ENCODE measurements at places on chromosomes 2 and 18.

GRCh38 chr18:26470011-26470637, 78.2 kb downstream of the KCTD1 start:
- no peak for DNase-seq

DNA sequence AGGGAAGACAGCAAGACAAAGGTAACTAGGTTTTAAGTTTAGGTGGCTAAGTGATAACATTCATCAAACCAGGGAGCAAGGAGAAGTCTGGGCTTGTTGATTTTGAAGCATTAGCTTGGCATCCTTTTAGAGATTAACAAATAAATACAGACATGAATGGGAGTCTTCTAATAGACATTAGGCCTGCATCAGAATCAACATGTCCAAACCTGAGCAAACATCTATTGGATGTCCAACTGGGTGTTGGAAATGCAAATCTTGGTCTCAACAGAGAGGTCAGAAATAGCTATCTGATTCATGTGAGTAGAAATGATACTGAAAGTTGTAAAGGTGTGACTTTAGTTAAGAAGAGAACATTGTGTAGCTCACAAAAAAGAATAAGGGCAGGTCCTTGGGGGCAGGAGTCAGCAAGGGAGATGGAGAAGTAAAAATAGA, 85.5 kb upstream of the RND3 start:
- no peak for DNase-seq

GRCh38 chr2:130300258-130300969, 42.3 kb upstream of the IMP4 start:
- DNase-seq, result no peak

DNA sequence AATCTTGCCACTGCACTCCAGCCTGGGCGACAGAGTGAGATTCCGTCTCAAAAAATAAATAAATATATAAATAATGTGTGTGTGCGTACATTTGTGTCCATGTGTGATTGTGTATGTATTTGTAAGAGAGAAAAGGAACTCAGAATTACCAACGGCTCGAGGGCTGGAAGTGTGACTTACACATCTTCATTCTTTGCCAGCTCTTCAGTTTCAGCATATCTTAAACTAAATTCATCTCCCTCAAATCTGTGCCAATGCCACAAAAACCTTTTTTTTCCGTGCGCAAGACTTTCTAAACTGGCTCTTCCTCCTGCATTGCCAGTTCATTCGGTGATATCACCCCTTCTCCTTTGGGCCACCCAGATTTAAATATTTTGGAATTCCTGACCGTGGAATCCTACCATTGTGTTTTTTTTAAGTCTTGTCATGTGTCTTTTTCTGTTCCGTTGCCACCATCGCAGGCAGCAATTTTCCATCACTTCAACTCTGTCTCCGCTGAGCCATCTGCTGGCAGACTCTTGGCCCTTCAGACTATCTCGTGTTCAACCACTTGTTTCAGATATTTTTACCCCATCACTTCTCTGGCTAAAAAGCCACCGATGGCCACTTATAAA, 77.0 kb upstream of the ZNF532 start:
- no peak for DNase-seq

DNA sequence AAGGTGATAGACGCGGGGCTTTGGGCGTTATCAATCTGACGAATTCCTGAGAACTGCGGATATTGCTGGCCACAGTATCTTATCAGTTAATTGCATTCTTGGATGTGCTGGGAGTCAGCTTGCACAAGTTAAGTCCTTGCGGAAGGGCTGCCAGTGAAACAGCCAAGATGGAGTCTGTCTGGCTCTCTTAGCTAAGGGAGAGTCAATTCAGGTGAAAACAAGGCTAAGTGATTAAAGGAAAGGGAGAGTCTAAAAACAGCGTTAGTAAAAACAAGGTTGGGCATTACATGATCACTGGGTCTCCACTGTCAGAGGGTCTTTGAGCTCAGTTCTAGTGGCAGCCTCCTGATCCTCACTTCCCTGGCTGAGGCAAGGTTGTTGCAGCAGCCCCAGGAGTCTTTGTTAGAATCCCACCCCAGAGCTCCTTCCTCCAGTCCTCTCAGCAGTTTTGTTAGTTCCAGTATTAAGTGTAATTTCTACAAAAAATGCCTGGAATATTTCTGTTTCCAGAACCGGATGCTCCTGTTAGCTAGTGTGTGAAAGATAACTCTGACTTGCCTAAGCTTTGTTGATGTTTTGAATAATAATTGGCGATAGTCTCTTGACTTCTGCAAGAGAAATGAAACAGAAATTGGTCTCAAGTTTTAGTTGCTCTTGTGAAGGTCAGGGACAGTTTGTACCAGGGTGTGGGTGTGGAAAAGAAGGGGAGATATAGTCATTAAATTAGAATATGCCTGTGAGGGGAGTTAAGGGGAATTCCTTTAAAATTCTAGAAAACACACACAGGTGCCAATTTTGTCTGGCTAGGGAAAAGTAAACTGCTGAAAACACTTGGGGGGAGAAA, 10.6 kb downstream of the CFLAR start:
- no peak for DNase-seq

DNA sequence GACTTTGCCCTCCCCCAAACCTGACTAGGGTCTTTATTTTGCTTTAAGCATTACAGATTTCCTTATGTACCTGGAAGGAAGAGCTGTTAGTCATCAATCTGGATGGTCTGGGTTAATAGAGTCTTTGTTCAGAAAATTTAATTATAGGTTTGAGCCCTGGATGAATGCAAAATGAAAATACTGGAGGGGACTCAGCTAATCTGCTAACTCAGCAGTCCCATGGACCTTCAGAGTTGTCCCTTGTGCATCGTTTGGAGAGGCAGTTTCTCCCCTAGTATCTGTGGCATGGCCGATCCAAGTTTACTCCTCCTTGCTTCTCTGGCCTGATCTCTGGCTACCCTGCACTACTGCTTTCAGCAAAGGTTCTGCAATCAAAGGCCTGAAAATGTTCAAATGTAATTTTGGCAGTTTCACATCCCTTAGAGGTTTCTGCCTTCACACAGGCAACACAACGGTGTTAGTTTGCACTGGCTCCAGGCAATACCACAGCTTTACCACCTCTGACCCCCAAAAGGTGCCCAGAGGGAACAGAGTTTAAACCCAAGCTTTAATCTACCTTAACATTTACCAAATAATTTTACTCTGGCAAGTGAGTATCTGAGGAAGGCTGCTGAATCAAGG, 134.3 kb downstream of the THADA start:
- DNase-seq, result no peak

GRCh38 chr2:139836769-139837168, 1056.6 kb upstream of the NXPH2 start:
- DNase-seq, result no peak

GRCh38 chr2:37837628-37838328, 87.3 kb upstream of the RMDN2 start:
- DNase-seq, result no peak

- DNase-seq, result no peak
Observed at GRCh38 chr2:215904101-215904500, 109.2 kb downstream of the MREG start.

DNA sequence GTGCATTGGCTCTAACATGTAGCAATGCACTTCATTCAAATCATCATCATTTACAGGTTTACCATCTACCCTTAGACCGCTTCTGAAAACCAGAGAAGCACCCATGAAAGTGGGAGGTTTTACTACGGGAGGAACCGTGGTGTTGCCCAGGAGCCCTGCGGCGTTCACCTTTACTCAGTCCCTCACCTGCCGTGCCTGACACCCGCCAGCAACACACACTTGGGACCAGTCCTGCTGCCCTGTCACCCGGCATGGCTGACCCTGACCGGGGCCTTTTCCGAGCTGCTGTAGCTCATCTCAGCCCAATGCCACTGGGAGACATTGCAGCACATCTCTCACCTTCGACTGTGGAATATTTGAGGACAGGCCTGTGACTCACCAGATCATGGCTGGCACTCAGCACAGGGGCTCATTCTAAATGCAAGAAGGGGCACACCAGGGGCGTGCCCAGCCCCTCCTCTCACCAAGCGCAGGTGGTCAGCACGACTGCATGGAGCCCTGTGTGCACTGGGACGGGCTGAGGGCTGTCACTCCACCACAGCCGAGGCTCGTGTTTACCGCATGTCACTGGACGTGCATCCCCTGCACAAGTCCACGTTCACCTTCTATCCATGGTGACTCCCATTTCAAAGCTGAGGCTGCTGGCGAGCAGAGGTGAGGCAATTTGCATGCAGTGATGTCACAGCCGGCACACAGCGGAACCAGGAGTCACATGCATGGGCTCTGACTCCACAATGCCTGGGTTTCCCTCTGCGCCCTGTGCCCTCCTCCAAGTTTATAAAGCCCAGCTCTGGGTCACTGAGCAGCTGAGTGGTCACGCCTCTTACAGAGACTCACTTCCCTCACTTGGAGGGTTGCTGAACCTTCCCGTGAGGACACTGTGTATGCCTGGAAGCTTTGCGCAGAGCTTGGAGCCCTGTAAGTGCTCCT, 76.7 kb upstream of the SNTG2 start:
- DNase-seq, result no peak

- DNase-seq, result no peak
Observed at GRCh38 chr2:162232027-162232426, 11.2 kb downstream of the FAP start.

DNA sequence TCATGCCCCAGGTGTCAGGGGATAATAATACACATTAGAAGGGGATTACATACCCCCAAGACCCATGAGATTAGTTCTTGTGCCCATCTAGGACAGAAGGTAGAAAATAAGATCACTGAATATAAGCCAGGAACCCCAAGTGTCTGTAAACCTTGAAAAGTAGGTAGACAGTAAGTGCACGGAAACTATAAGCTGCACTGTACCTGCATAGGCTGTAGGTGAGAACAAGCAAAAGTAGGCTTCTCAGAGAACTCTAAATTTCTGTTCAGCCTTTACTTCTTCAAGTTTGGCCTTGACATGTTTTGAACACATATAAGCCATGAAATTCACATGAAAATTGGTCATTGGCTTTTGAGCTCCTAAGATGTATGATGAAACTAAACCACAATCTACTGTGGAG, 113.0 kb upstream of the FSIP2 start:
- no peak for DNase-seq

DNA sequence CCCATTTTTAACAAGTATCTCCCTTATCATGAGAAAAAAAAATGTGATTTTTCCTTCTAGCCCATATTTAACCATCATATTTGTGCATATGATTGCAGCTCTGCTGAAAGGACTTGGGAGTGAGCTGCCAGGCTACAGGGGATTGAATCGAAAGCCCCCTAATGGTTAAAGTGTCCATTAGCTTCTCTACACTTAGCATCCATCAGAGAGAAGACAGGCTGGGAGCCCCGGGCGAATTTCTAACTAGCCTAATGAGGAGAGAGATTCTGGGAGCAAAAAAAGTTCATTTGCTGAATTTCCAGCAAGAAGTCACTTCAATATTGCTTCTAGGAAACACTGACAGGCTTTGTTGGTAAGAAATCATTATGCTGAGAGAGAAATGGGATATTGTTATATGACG, 848.8 kb downstream of the TDRD15 start:
- no peak for DNase-seq

DNA sequence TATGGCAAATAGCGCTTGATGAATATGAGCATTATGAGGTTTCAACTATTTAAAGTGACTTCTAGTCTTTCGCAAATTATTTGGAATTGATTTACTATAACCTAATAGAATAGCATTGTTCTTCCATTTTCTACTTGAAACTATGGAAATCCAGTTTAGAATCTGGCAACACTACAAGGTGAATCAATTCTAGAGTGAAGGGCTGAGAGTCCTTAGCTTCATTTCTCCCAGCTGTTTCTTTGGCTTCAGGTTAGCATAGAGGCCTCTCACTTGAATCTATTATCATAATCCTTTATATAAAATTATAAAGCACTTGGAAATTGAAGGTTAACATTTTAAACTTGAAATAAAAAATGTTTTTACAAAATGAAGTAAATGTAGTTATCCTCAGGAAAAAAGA, 318.8 kb downstream of the CCDC85A start:
- DNase-seq, result no peak

DNA sequence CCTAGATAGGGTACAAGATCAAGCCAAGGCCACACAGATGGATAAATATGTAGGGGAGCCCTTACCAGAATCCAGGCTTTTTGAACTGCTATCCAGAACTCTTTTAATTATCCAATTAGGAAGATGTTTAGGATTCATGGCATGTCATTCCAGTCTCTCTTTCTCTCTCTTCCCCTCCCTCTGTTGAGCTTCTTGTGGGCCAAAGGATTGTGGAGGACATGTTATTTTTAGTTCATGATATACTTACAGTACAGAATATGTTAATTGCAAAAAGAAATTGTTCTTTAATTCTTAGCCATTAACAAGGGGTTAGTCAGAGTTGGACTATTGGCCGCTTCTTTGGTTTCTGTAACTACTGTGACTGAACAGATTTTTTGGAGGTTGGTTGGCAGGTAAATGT, 113.0 kb downstream of the SETBP1 start:
- no peak for DNase-seq

GRCh38 chr2:233803292-233803911, 25.3 kb downstream of the MROH2A start:
- DNase-seq, result no peak
